ENCODE measurements at places on chromosomes 2 and 18. TPM values are rescaled to one million over a fixed set of nuclear protein-coding genes. Genes with fewer than 3 reads are reported as not detected.
A peak's percentile ranks its signal among the peaks of the same experiment; 100 is the strongest.

DNA sequence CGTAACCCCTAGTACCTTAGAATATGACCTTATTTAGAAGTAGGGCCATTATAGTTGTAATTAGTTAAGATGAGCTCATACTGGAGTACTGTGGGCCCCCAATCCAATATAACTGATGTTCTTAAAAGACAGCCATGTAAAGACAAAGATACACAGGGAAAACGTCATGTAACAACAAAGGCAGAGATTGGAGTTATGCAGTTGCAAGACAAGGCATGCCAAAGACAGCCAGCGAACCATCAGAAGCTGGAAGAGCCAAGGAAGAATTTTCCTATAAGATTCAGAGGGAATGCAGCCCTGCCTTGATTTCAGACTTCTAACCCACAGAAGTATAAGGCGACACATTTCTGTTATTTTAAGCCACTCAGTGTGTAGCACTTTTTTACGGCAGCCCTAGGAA, 55.9 kb upstream of the TLK1 start:
- no peak for DNase-seq

DNA sequence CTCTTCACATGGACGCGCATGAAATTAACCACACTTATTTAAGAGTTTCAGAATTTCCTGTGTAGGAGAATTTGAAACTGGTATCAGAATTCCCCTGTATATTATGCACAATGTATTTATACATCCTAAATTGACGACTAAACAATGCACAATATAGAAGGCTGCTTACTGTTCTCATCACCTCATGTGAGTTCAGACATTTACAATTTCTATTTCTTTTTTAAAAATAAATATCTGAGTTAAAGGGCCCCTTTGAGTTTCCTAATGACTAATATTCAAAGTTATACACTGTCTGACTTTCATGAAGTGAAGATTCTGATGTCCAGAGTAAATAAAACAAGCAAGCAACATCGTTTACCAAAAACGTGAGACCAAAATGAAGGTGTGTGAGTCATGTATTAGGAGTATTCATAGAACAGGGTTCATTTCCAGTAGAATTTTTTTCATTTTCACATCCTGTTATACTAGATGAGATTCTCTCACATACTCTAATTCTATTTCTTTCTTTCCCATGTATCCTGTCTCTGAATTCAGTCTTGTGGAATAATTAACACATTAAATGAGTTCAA, 406.2 kb downstream of the NUP35 start:
- DNase-seq = no peak

GRCh38 chr2:105510761-105511528, 112.1 kb upstream of the FHL2 start:
- peak; percentile 22 for DNase-seq

GRCh38 chr2:189467160-189467559, 25.9 kb downstream of the WDR75 start:
- DNase-seq = no peak

DNA sequence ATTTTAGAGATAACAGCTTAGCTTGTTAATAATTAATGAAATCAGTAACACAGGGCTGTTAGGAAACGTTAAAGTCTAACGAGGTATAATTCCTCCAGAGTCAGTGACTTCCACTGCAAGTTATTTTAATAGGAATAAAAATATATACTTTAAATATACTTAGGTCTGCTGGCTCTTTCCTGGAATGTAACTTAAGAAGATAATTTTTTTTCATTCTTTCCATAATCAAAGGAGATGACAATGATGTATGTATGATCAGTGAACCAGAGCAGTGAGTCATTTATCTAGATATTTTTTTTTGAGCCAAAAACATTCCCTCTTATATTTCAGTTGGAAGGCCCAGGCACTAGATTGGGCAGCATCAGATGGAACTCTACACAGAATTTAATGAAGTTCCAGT, 104.2 kb upstream of the LYPD1 start:
- peak; percentile 61 for DNase-seq

CYP1B1 gene
- 12.9 TPM for total RNA-seq

DNA sequence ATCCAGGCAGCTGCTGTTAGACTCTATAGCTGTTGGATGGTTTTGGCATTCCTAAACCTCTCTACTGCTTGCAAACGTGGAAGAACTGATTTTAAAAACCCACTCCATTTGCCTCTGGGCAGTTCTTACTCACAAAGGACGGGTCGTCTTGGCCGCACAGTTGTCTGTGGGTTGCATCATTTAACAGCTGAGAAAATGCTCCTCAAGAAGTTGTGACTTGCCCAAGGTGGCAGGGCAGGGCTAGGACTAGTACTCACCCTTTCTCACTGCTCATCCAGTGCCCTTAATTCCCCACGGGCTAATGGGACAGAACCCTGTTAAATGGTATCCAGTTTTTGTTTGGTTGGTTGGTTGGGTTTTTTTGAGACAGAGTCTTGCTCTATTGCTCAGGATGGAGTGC, 997 bp upstream of the DRC1 start:
- DNase-seq = no peak

- no peak for DNase-seq
Observed at GRCh38 chr2:64605991-64606478, 47.7 kb downstream of the SERTAD2 start.

XDH gene
- total RNA-seq = 2.2 TPM

COL4A4 gene
- 0.62 TPM for total RNA-seq

GRCh38 chr18:13566941-13567746, 159.2 kb downstream of the FAM210A start:
- no peak for DNase-seq

DNA sequence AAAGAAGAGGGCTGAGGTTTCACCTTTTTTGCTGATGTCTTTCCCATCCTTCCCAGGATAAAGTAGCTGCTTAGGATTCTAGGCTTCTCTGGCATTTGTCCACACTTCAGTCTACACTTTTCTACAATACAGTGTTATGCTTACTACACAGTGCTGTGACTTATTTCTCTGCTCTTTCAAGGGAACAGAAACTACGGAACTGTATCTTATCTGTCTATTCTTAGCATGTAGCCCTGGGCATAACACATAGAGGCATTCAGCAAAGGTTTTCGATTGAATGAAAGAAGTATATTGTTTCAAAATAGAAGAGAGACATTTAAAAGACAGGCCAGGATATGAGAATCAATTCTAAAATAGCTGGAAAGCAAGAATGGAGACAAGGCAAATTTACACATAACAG, 110.9 kb downstream of the ARHGEF33 start:
- no peak for DNase-seq

GRCh38 chr2:132804051-132804450, 134.0 kb upstream of the LYPD1 start:
- peak; percentile 72 for DNase-seq

CD302 gene
- total RNA-seq = 0.41 TPM

GRCh38 chr2:41911033-41911432, 136.8 kb upstream of the PKDCC start:
- DNase-seq = no peak

GPR75 gene
- total RNA-seq = 5.0 TPM

GRCh38 chr2:158726911-158727592, 68.1 kb upstream of the DAPL1 start:
- no peak for DNase-seq

DNA sequence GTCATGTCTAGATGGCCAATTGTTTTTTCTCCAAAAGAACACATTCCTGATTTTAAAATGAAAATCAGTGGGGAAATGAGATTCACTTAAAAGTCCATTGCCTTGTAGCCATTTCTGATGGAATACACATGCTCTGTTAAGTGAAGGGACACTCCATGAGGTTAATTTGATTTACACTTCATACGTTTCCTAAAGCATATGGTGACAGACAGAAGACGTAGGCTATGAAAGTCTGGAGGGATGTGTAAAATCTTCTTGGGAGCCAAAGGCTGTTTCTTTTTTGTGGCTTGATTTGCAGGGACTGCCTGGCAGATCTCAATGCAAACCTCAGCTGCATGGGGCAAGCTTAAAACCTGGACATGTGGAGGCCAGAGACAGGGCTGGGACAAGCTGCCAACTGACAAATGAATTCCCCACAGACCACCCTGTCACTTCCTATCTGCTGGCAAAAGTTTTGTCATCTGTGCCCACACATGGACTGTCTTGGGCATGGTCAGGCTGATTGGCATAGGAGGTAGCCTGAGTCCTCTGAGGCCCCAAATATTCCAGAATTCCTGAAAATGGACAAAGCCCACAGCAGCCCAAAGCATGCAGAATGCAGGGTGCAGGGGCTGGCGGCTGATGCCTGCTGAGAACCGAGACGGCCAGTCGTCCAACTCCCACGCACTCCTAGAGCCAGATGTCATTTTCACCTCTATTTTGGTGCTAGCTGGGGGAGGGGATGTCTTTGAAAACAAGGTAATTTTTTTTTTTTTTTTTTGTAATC, 73.9 kb downstream of the SDC1 start:
- DNase-seq = no peak

SFTPB gene
- total RNA-seq = not detected
